ENCODE measurements at places on chromosomes 11 and 22.

GRCh38 chr22:37569921-37570660, 9.8 kb downstream of the LGALS2 start:
- DNase-seq, result no peak

- DNase-seq, result no peak
Measured at GRCh38 chr11:35463331-35463751, 44.0 kb upstream of the SLC1A2 start.

- DNase-seq, result no peak
Measured at GRCh38 chr22:43894122-43894521, 2.3 kb upstream of the PNPLA5 start.

- DNase-seq, result no peak
Measured at GRCh38 chr11:16291729-16292128, 64.6 kb downstream of the SOX6 start.

DNA sequence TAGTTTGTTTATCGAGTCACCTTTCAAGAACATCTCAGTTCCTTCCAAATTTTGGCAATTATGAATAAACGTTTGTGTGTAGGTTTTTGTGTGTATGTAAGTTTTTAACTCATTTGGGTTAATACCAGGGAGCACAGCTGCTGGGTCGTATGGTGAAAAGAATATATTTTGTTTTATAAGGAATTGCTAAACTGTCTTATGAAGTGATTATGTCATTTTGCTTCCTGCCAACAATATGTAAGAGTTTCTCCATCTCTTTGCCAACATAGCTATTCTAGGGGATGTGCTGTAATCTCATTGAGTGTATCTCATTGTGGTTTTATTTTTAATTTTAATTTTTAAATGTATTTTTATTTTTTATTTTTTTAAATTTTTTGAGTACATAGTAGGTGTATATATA, 27.3 kb downstream of the BCL2L13 start:
- DNase-seq, result no peak

DNA sequence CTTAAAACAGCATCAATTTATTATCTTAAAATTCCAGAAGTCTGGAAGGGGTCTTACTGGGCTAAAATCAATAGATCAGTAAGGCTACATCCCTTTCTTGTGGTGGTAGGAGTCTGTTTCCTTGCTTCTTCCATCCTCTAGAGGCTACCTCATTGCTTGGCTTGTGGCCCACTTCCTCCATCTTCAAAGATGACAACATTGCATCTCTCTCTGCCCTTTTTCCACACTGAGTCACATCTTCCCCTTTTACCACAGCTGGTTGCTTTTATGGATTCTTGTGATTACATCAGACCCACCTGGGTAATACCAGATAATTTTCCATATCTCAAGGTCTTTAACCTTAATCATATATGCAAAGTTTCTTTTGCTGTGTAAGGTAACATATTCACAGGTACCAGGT, 60.9 kb downstream of the GRIA4 start:
- DNase-seq, result no peak

GRCh38 chr22:45692549-45692948, 20.9 kb downstream of the ATXN10 start:
- DNase-seq, result no peak

DNA sequence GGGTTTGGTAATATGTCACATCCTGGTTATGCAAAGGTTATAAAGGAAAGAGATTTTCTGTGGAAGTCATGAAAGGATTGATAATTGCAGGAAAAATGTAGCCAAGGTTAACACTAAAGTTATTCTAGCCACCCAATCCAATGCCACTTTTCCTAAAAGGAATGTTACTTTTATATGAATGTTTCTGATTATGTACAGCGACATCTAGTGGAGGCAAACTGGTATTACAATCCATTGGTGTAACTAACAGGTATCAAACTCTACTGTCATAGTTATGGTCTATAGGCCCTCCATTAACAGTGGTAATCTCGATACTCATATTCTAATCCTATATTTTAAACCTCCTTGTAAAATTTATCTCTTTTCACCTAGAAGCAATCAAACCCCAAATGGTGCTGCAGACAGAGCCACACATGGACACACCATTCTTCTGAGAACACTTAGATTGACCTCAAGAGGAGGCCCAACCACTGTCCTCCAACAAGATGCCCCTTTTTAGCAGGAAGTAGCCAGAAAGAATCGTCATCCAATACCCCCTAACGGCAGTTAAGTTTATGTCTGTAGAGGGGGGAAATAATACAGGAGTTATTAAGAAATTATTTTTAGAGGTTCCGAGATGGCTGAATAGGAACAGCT, 74.9 kb upstream of the RAG2 start:
- DNase-seq, result no peak

DNA sequence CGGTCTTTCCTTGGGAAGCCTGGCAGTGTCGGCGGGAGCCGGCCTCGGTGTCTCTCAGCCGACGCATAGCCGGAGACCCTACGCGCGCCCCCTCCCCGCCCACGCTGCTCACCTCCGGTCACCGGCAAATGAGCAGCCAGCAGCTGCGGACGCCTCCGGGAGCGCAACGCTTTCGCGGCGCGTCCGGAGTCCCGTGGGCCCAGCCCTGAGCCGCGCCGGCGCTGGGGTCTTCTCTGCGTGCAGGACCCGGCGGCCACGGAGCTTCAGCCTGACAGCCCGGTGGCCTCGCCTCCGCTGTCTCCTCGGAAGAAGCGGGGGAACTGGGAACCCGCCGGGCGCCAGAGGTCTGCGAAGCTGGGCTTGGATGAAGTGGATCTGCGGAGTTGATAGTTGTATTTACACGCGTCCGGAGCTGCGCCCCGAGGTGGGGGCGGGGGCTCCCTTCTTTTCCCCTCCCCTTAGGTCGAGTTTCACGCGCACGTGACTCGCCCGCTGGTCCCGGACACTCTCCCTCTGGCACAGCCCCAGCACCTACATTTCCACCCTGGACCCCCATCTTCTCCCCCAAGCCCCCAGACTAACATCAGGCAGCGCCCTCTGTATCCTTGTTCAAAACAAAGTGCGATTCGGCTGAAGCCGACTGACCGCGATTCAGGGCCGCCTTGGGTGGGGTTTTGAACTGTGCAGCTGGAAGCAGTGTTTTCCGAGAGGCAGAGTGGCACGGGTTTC, at the start of gene SLC43A1:
TSS of gene SLC43A1 (minus strand) at position 371 of the 729 bp plus-strand sequence. CDS start 1,591 bp downstream, outside the sequence.
- no peak for DNase-seq
